ENCODE measurements at places on chromosomes 16 and 17. TPM values are rescaled to one million over a fixed set of nuclear protein-coding genes. Genes with fewer than 3 reads are reported as not detected.

DNA sequence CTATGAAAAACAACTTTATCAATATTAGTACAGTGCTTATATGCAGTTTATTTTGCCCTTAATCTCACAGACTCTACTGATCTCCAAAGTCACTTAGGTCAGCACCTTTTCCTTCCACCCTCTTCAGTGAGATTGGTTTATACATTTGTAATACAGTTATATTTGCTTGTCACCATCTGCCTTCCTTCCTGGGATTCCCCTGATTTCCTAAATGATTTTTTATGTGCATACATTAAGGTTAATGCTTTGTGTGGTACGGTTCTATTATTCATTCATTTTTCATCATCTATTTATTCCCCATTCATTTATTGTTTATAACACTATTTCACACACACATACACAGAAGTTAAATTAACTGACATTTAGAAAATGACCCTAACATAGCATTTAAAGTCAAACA, 419.8 kb upstream of the CDH11 start:
- no peak for DNase-seq

GRCh38 chr17:43905400-43905984, 1.8 kb downstream of the MPP2 start:
- no peak for DNase-seq

DNA sequence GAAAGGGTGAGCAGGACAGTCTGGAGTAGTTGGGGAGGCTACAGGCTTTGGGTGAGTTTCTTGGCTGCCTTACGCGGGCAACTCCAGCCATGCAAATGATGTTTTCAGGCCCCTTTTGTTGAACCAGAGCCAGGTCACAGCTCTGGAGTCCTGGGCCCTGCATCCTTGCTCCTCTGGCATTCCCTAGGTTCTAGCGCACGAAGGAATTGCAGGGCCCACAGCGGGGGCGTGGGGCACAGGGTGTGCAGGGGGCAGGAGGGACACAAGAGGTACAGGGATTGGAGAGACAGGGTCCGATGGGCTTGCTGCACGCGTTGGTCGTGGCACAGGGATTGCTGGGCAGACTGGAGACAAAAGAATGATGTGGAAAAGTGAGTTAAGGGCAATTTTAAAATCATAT, 3.6 kb downstream of the KRT31 start:
- no peak for DNase-seq

DNA sequence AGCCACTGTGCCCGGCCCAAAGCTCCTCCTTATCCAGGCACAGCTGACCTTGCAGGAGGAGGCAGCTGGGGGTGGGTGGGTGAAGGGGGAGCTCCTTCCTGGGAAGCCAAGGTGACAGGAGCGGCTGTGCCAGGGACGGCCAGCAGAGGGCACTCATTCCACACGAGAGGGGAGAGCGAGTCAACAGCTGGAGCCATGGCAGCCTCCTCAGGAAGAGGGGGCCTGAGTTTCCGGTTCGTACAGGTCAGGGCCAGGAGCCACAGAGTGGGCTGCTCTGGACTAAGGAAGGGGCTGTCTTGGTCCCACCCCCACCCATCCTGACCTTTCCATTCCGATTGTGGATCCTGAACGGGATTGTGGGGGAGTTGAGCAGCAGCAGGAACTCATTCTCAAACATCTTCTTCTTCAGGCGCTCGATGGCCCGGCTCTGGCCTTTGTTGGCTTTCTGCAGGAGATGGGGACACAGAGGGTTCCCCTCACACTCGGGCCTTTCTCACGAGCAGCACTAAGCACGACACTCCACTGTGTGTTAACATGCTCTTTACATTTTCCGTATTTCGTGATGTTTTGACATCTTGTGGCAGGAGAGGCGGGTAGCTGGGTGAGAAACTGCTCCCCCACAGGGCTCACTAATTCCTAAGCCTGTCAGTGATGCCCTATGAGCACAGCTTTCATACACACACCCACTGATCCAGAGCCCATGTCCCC, 61.6 kb downstream of the TIMM22 start:
- peak; percentile 41 for DNase-seq

DNA sequence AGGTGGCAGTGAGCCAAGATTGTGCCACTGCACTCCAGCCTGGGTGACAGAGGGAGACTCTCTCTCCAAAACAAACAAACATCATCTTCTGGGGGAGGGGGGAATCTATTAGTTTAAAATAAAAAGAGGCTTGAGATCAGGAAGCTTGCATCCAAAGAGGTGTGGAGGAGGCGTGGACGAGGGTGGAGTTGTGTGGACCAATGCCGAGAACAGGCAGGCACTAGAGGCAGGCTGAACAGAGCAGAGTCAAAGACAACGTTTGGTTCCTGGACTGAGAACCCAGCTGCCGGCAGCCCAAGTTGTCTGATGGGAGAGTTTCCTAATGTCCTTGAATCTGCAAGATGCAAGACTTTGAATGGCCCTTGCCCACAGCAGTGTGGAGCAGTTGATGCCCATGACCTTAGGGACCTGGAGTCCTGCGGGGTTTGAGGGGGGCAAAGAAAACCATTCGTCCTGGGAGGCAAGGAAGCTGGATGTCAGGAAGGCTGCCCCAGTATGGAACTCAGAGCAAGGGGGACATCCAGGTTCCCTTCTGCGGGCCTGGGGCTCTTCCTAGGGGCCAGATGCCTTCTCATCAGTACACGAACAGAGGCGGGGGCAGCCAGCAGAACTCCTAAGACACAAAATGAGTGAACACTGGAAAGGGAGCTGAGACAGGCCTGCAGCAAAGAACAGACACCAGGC, 9.2 kb downstream of the TBC1D16 start:
- no peak for DNase-seq

GRCh38 chr16:56425439-56425832, at the start of gene AMFR:
AMFR (minus strand) TSS chr16:56425545; CDS start chr16:56425327, 218 bp downstream.
- peak; percentile 56 for DNase-seq

DNA sequence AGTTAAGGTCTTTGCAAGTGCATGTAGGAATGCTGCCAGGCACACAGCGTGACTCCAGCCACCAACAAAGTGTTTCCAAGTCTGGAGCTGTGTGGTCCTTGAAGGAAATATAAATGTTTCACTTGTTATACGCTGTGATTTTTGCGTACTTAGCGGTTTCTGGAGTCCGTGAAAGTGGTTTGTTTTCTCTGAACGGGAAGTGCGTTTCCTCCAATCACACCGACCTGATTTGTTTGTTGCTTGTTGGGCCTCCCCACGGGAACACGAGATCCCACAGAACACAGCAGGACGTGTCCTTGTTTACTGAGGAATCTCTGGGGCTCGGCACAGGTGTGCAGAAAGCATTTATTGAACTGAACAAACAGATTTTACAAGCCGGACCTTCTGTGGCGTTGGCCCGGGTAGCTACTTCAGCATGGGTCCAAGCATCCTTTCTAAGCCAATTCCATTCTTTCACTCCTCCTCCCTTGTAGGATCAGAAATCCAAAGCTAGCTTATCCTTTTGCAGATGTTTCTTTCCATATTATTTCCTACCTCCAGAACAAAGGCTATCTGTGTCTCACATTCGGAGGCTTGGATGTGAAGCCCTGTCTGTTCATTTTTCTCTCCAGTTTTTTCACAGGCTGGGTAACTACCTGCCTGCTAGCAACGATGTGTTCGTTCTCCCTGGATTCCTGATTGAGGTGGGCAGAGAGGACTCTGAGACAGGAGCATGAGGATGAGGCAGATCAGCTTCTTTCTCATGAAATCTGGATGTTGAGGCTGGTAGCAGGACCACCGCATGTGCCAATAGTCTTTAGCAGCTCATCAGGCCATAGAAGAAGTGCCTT, 44.6 kb downstream of the ABAT start:
- no peak for DNase-seq

GRCh38 chr17:36511216-36511615, 23.5 kb downstream of the MYO19 start:
- DNase-seq: no peak

DNA sequence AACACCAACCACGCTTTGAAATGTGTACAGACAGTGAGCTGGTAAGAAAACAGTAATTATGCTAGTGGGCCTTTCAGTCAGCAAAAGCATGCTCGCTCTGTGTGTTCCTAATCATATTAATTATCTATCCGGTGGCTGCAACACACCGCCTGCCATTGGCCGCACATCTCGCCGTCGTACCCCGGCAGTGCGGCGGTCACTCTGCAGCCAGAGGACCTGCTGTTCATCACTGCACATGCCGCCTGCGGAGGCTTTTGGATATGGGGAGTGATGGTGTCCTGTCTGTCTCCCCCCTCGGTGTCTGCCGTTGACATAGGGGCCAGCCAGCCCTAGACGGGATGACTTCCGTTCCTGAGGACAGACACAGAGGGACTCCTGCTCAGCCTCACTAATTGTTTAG, 68.5 kb downstream of the RPA1 start:
- DNase-seq: no peak

GRCh38 chr16:4832698-4833343, 14.3 kb downstream of the GLYR1 start:
- no peak for DNase-seq

ACOX1 gene
- total RNA-seq: 22.3 TPM

ABCC11 gene
- 0.09 TPM for total RNA-seq

RHBDF1 gene
- 46.5 TPM for total RNA-seq

SHBG gene
- 2.5 TPM for total RNA-seq

SEC14L1 gene
- total RNA-seq: 108 TPM

ALDH3A2 gene
- total RNA-seq: 53.4 TPM

G6PC1 gene
- not detected for total RNA-seq

LITAFD gene
- total RNA-seq: not detected

TBX6 gene
- 1.2 TPM for total RNA-seq

TLCD3B gene
- total RNA-seq: 15.3 TPM

ZNF423 gene
- total RNA-seq: 55.4 TPM

FKBP10 gene
- 259 TPM for total RNA-seq
